ENCODE measurements at places on chromosomes 12 and 14.

DNA sequence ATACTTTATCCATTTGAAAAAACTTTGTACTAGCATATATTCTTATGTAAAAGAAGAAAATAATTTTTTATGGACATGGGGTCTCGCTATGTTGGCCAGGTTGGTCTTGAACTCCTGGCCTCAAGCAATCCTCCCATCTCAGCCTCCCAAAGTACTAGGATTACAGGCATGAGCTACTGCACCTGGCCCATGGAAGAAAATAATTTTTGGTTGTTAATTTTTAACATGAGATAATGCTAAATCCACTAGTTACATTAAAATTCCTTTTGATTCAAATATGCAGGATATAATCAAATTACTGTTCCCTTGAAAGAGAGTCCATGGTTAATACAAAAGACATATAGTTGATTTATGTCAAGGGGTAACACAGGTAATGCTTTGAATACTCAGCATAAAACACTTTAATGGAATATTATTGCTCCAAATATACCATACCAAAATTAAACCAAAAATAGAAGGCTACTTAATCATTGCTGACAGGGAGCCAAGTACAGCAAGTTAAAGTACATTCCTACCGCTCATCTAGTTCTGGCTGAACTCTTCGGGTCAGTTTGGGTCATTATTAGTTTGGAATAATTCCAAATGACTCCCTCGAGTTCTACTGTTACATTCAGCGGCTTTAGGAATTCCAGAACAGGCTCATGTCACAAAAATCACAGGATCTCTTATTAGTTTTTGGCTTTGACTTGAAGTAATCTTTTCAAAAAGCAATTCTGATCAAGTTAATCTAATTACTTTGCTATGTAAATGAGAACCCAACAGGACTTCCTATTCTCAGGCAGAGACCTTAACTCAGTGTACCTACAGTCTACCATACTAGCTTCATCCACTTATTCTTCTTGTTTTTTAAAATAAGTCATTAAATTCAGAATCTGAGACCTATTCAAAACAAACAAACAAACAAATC lies 6.1 kb downstream of the SOS2 start:
- no peak for DNase-seq

GRCh38 chr14:77256694-77257093 lies 14.3 kb downstream of the NGB start:
- no peak for DNase-seq

DNA sequence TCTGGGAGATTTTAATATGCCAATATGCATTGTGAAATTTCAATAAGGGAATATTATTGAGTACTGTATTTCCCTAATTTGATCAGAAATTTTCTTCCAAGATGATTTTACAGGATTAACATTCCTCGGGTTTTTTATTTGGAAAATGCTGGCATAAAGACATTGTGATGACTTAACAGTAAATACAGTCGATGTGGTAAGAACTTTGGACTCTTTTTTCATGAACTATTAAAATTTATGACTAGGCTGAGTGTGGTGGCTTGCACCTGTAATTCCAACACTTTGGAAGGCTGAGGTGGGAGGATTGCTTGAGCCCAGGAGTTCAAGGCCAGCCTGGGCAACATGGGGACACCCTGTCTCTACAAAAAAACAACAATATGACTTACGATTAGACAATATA lies 197.1 kb upstream of the RASSF8 start:
- no peak for DNase-seq

DNA sequence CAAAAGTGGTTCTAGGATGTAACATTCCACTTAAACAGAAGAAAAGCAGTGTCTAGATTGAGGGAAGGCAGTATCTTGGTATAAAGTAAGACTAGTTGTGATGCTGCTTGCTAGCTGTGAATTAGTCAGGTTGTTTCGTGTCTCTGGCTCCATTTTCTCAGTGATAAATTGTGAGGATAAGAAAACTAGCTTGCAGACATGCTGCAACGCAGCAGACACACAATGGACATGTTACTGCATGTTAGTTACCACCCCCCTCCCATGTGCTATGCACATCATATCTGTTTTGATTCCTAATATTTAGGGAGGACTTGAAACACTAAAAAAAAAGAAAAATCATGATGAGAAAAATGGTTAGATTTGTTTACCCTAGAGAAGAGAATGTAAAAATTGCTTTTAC lies 2.9 kb downstream of the CCNK start:
- no peak for DNase-seq

GRCh38 chr14:75821831-75822521 lies 159.8 kb downstream of the TGFB3 start:
- DNase-seq, result no peak

GRCh38 chr12:2172491-2173214 lies 119.9 kb downstream of the CACNA1C start:
- no peak for DNase-seq

GRCh38 chr12:106133136-106134087 lies 5.3 kb downstream of the NUAK1 start:
- DNase-seq, result no peak

DNA sequence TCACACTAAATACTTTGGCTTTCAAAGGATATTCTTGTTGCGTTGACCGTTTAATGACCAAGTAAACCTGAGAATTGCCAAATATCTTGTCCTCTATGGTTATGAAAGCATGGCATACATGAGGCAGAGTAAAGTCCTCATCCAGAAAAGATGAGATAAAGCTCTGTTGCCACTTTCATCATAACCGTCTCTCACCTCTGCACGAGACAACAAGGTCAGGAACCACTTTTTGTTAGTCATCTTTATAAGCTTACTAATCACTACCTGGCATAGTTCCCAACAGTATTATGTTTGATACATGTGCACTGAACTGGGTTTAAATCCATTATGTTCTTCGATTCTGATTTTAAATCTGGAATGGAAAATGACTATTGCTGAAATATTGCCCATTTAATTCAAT lies 31.3 kb downstream of the PTPRB start:
- no peak for DNase-seq

- DNase-seq, result peak; percentile 47
Measured at GRCh38 chr12:1911598-1912575, 6.6 kb downstream of the CACNA2D4 start.

GRCh38 chr12:59317598-59317997 lies 278.2 kb upstream of the SLC16A7 start:
- DNase-seq, result no peak

- DNase-seq, result no peak
Measured at GRCh38 chr12:100608776-100609175, 35.3 kb downstream of the GAS2L3 start.

DNA sequence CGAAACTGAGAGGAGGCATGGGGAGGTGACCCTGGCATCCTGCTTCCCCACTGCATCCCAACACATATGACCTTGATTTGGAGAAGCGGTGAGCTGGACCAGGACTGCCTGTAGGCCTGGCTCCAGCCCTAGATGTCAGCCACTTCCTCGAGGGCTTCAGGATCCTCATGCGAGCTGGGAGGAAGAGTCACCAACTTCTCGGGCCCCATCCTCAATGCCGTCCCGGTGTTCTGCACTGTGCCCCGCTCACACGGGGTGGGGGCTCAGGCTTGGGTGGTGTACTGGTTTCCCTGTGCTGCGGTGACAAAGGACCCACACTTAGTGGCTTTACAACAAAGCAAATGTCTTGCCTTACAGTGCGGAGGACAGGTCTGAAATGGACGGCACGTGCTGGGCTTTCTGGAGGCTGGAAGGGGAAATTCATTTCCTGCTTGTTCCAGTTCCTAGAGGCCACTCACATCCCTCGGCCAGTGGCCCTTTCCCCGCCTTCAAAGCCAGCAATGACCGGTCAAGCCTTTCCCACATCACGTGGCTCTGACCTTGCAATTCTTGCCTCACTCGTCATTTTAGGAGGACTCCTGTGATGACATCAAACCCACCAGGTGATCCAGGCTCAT lies 298.1 kb upstream of the RTL1 start:
- peak; percentile 49 for DNase-seq

DNA sequence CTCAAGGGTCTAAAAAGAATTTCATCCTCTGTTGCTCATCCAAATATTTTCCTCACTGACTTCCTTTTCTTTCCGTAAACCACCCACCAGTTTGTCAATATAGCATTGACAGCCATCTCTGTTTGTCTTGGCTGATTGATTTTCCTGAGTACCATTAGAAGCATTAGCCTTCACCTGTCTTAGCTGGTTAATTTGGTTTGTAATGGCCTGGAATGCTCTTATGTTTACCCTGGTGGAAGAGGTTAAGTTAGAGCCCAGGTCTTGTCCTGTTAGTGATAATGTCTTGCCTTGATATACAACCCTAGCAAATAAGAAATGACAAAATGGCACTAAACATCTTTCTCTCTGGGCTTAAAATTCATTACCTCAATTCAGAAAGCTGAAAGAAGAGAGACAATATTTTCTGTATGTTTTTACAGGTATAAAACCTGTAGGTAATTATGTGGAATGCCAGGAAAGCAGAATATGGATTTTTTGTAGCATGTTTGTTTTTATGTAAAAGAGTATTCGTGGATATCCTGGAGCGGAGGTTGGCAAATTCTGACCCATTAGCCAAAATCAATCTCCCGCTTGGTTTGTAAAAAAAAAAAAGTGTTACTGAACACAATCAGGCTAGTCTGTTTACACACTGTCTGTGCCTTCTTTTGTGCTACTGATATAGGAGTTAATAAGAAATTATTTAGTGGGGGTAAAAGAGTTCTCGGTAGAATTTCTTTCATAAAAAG lies 224.4 kb upstream of the DAAM1 start:
- no peak for DNase-seq

DNA sequence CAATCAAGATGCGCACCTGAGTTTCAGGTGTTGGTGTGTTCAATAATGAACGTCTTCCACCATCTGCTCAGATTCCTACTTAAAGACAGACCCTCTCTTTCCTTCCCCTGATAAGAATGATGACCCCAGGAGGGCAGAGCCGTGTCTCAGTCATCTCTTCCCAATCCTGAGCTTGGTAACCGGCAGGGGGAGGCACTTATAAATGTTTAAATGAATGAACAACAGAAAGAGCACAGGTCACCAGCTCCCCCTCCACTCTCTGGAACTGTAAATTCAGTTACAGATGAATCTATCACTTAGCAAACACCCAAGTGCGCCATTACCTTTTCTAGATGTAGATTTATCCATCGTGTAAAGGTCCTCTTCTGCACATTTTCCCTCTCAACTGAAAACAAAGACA lies 72.4 kb upstream of the DICER1 start:
- DNase-seq, result no peak

DNA sequence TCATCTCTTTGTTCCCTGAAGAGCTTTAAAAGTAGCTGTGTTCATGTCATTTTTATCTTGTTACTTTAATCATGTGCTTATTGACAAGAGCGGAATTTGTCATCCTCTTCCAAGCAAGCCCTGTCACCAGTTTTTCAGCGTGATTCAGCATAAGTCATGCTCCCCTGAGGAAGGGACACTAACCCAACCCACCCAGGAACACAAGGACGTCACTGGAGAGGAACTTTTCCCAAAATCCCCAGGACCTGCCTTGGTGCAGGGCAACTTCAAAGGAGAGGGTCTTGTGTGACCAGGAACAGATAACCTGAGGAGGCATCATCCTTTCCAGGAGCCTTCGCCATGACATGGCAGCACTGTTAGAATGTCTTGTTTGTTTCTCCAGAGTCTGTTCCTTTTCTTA lies 107.1 kb upstream of the DIO3 start:
- no peak for DNase-seq

DNA sequence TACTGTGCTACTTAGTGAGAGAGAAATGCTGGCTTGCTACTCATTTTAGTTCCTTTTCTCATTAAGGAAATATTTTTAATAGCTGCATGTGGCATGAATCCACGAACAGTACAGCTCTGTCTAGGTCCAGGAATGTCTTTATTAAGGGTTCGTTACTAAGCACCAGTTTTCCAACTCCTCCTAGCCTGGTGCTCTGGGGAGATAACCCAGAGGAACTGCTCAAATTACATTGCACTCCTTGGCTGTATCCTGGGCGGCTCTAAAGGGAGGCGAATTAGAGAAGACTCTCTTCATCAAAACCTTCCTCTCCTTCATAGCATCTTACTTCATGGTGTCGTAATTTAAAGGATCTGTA lies 101.3 kb downstream of the PPM1A start:
- no peak for DNase-seq

DNA sequence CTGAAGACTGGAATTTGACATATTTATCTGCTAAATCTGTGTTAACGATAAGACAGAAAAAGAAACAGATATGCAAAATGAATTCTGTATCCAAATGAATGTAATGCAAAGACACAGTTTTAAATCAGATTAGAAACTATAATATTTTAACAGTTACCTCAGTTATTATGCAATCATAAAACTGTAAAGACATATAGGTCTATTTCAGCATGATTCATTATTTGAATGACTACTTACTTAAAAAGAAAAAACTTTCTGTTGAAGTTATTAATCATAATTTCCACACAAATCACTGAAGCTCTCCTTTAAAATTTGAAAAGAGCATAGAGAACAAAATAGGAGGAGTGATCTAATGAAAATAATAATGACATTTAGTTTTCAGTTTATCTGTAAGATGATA lies 742.6 kb downstream of the FSCB start:
- no peak for DNase-seq

DNA sequence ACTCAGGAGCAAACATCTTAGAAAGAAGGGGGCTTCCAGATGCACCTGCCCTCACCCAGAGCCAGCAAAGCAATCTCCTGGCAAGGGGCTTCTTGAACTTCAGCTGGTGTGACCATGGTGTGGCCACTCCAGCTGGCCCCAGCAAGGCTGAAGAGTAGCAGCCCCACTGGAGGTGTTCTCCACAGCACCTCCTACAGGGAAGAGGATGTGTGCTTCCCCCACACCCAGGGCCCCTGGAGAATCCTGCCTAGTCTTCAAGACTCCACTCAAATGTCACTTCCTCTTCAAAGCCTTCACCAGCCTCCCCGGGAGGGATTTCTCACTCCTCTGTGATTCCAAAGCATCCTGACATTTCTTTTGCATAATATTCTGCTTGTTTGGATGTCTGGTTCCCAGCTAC lies 8.5 kb downstream of the RAB15 start:
- no peak for DNase-seq

DNA sequence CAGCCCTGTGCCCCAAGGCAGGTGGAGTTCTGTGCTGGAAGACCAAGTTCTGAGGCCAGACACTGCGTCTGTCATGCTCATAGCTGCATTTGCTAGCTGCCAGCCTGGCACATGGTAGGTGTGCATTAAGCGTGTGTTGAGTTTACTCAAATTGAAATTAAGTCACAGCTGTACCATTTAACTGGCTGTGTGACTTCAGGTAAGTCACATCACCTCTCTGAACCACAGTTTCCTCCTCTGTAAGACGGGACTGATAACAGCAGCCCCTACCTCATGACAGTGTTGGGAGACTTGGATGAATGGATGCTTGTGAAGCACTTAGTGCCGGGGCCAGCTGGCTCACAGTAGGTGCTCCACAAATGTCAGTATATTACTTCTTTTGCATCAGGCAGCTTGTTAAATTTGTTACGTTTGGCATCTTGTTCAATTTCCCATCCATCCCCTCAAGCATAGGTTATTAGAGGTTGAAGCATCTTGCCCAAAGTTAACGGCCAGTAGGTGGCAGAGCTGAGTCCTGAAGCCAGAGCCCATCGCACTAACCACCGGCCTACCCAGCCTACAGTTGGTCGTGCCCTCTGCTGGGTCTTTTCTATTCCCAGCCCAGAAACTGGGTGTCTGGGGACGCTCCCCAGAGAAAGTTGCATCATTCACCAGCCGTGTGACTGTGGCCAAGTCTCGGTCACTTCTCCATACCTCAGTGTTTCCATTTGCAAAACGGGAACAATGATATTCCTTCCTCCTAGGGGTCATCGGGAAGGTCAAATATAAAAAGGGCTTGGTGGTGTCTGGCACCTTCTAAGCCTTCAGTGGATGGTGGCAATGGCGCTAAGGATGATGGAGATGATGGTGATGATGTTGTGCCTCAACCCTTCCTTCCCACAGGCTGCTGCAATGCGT lies 4.5 kb downstream of the DAO start:
- DNase-seq, result no peak
